Hematopoietic multipotent progenitor cell (in vitro differentiated cells): ENCODE measurements at places on chromosomes 2 and 18. TPM values are rescaled to one million over a fixed set of nuclear protein-coding genes. Genes with fewer than 3 reads are reported as not detected.

PARD3B gene
- total RNA-seq, result 2.7 TPM

CRYBA2 gene
- not detected for total RNA-seq

- DNase-seq, result no peak
Measured at GRCh38 chr2:178072383-178073301, at the start of gene PDE11A. Gene PDE11A, minus strand, starts transcription at chr2:178072777. Its CDS starts 340 bp downstream, at chr2:178072437.

DNA sequence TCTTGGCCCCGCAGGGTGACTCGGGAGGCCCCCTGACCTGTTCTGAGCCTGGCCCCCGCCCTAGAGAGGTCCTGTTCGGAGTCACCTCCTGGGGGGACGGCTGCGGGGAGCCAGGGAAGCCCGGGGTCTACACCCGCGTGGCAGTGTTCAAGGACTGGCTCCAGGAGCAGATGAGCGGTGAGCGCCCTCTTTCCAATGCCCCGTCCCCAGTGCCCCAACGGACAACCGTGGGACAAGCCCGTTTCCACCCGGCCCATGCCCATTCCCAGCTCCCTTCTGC, 2.6 kb upstream of the CHRND start:
- no peak for DNase-seq

DNA sequence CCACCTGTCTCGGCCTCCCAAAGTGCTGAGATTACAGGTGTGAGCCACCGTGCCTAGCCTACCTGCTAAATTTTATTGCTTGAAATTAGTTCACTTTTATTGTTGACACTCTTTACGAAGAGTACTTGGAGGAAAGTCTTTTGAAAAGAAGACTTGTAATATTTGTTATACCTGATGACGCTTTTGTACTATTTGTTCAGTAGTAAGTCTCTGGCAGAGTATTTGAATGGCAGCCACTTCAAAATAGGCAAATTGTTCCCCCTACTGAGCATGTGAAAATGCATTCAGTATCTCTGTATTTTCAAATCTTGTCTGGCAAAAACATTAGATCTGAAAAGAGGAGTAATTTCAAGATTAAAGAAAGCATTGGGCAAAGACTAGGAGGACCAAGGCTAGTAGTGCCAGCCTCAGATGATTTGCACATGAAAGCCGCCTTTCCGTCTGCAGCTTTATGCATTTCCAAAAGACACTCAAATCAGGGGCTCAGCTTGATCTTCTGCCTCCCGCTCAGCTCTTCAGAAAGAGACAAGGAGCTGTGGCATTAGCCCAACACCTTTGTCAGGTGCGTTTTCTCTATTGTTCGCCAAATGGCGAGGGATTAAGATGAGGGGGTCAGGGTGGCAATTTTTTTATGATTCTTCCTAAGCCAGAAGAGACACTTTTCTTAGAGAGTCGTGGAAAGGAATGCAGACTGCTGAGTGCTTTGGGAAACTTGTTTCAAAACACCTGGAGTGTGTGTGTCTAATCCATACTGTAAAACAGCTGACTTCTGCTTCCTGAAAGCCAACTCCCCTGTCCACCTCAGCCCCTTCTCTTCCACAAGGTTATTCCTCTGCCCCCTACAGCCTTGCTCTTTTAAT, 18.8 kb upstream of the FOXI3 start:
- no peak for DNase-seq

DNA sequence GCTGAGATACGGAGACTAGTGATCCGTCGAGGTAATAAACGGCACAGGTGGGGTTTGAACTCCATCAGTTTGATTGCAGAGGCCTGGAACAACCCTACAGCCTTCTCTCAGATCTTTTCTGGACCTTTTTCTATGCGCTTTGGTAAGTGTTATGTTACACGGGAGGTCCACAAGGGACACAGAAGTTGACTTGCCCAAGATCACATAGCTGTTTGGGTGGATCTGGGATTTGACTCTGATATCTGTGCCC, 1.1 kb upstream of the DNPEP start:
- DNase-seq, result no peak

DNA sequence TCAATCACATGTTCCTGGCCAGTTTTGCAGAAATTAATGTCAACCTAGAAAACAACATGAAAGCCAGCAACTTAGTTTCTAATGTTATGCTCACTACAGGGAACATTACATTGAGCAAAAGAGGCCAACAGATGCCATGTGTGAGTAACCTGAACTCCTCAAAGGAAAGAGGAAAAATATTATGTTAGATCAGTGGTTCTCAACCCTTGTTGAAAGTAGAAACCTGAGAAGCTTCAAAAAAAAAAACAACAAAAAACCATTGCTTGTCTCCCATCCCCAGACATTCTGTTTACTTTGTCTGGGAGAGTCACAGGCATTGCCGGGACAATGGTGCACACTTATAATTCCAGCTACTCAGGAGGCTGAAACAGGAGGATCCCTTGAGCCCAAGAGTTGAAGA, 57.7 kb downstream of the METTL4 start:
- DNase-seq, result no peak
